SJCRH30 (cell line): ENCODE measurements at places on chromosomes 3 and 15.

GRCh38 chr3:156166808-156167207, 46.4 kb downstream of the KCNAB1 start:
- no peak for DNase-seq

DNA sequence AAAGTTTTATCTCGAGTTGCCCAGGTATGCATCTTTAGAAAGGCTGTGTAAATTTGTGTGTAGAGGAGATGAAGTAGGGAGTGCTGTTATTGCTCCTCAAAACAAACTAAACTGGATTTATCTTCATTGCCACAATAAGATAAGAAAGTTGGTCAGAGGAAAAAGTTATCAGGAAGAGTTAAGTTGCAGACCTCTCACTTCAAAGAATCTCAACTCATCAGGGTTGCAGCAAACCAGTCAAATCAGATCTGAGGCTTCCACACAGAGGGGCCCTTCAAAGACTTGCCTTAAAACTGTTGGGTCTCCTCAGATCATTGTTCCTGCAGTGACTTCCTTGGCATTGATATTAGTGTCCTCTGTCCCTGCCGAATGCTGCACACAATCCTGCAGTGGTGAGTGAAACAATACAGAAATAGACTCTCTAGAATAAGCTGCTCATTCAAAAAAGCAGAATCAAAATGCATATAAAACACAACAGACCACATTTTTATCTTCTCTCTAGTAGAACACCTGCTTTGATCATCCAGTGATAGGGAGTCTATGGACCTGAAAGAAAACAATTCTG, 191.2 kb upstream of the CBLB start:
- DNase-seq, result no peak

- DNase-seq, result no peak
Measured at GRCh38 chr3:99509224-99509623, 129.2 kb upstream of the COL8A1 start.

DNA sequence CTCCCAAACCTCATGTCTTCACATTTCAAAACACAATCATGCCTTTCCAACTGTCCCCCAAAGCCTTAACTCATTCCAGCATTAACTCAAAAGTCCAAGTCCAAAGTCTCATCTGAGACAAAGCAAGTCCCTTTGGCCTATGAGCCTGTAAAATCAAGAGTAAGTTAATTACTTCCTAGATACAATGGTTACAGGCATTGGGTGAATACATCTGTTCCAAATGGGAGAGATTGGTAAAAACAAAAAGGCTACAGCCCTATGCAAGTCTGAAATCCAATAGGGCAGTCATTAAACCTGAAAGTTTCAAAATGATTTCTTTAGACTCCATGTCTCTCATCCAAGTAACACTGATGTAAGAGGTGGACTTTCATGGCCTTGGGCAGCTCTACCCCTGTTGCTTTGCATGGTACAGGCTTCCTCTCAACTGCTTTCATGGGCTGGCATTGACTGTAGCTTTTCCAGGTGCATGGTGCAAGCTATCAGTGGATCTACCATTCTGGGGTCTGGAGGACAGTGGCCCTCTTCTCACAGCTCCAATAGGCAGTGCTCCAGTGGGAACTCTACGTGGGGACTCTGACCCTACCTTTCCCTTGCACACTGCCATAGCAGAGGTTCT, 55.0 kb upstream of the PLSCR4 start:
- no peak for DNase-seq

DNA sequence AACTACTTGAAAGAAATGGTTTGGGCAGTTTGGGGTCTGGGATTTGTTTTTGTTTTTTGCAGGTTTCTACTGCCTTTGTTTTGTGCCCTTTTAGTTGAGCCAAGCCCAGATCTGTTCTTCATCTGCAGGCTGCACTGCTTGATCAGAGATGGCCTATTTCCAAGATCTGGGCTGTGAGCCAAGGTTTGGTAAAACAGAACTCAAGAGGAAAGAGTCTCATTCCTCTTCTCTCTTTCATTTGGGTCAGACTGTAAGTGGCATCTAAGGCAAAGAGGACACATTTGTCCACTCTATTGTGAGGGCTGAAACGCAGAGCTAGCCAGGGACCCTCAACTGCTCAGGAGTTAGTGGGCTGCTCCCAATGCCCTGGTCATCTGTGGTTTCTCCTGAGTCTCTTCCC, 104.4 kb upstream of the UBE3A start:
- peak; percentile 52 for DNase-seq

DNA sequence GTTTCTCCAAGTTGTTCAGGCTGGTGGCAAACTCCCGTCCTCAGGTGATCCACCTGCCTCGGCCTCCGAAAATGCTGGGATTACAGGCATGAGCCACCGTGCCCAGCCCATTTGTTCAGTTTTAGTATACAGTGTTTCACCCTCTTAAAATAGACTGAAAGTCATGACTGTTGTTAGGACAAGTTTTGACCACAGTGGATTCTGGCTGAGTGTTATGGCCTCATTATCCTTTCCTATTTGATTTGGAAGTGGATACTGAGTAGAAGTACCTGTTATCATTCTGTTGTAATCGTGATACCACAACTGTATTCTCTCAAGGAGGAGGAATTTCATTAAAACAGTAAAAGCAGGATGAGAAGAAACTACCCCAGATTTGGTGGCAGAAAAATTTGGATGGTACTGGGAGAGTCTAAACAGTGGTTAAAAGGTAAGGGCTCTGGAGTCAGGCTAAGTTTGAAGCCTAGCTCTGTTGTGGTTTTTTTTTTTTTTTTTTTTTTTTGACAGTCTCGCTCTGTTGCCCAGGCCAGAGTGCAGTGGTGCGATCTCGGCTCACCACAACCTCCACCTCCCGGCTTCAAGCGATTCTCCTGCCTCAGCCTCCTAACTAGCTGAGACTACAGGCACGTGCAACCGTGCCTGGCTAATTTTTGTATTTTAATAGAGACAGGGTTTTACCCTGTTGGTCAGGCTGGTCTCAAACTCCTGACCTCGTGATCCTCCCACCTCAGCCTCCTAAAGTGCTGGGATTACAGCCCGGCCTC, 2.6 kb downstream of the MAP2K1 start:
- no peak for DNase-seq

GRCh38 chr3:125428216-125428830, 53.2 kb upstream of the ZNF148 start:
- DNase-seq, result no peak

DNA sequence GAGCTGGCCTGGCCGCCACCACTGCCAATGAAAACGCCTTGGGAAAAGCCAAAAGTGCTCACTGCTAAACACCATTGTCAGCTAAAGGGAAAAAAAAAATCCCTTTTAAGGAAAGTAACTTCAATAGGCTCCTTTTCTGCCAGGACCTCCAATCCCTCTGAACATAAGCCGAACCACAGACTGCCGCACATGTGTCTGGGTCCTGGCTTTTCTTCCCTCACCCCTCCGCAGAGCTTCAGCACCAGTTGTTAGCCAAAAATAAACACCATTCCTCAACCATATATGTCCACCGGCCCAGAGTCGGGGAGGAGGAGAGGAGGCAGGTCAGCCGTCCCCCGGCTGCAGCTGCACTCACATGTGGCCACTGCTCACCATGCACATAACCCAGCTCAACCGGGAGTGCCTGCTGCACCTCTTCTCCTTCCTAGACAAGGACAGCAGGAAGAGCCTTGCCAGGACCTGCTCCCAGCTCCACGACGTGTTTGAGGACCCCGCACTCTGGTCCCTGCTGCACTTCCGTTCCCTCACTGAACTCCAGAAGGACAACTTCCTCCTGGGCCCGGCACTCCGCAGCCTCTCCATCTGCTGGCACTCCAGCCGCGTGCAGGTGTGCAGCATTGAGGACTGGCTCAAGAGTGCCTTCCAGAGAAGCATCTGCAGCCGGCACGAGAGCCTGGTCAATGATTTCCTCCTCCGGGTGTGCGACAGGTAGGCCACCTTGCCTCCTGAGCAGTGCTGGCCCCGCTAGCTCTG, at the start of gene FBXL22:
TSS of gene FBXL22 (plus strand) at position 350 of the 753 bp plus-strand sequence. CDS start at position 356, 6 bp downstream.
- DNase-seq, result peak; percentile 60

DNA sequence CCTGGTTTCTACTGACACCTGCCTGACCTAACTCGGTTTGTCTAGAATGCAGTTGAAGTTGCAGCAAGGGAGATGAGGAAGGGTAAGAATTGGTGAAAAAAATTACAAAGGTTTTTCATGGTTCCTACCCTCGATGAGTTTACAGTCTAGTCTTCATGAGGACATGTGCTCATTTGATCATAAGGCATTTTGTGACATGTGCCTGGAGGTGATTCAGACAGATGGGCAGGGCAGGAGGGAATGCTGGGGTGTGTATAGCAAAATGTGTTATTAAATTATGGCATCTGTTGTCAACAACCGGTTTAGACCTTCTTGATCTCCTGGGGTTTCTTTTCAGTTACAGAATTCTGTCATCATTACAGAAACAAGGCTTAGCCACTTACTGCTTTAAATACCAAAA, 101.2 kb downstream of the CACNA1D start:
- no peak for DNase-seq

DNA sequence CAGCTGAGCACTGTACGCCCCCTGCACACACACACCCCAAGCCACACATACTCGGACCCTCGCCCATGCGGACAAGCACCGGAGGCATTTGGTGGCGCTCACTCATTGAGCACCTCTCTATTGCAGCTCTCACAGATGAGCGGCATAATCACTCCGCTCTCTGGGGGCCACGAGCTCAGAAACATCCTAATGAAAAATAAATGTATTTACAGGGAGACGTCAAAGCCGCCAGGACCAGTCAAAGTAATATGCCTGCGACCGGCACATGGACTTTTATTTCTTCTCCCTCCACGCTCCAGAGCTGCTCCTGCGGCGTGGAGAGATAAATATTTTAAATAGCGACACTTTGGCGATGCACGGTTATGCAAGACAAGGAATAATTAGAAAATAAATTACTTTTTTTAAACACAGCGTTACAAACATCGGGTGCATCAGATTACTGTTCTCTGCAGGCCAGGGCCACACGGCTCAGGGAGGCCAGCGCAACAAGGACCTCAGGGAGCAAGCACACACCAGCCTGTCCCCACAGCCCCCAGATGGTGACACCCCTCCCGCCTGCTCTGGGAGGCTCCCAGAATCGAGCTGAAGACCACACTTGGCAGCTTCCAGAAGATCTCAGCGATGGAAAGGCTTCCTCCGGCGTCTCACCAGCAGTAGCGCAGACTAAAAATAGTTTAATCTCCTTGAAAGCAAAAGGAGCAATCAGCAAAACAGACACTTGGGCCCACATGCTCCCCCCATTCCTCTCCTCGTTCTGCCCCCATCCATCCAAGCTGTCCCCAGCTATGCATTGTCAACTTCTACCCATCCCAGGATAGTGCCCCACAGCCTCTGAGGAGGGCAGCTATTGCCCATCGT, 48.0 kb downstream of the CACNA2D2 start:
- no peak for DNase-seq

GRCh38 chr3:169269005-169269404, 394.5 kb downstream of the MECOM start:
- DNase-seq, result no peak
